ENCODE measurements at places on chromosomes 12 and 14. TPM values are rescaled to one million over a fixed set of nuclear protein-coding genes. Genes with fewer than 3 reads are reported as not detected.

SP7 gene
- 0.30 TPM for total RNA-seq

ANAPC7 gene
- 38.0 TPM for total RNA-seq

IL26 gene
- total RNA-seq: not detected

CCDC197 gene
- total RNA-seq: not detected

CNOT2 gene
- total RNA-seq: 182 TPM
